HepG2 (cell line): ENCODE measurements at places on chromosomes 12 and 14. TPM values are rescaled to one million over a fixed set of nuclear protein-coding genes. Genes with fewer than 3 reads are reported as not detected.

Gene ARHGDIB
- total RNA-seq, result 0.11 and 0.28 TPM in 2 replicates

Gene ARHGAP9
- 0.18 TPM in 1 of 2 replicates, not detected in the other for total RNA-seq

Gene KLHDC1
- 0.11 TPM in 1 of 2 replicates, not detected in the other for total RNA-seq

Gene SLC25A21
- total RNA-seq, result 2.9 and 3.3 TPM in 2 replicates

Gene GYS2
- not detected in 2 replicates for total RNA-seq

Gene CLEC4E
- not detected in 2 replicates for total RNA-seq

- H3K4me1 ChIP-seq, result peaks cover 10% of the 10 kb centered on the region
- H3K27ac ChIP-seq, result no peak overlapping the region
- no peaks in the 10 kb centered on the region for H3K36me3 ChIP-seq
- H3K27me3 ChIP-seq, result no peaks in the 10 kb centered on the region
- DNase-seq, result no peak
Measured at GRCh38 chr12:60169904-60170303, 574.1 kb downstream of the SLC16A7 start.

DNA sequence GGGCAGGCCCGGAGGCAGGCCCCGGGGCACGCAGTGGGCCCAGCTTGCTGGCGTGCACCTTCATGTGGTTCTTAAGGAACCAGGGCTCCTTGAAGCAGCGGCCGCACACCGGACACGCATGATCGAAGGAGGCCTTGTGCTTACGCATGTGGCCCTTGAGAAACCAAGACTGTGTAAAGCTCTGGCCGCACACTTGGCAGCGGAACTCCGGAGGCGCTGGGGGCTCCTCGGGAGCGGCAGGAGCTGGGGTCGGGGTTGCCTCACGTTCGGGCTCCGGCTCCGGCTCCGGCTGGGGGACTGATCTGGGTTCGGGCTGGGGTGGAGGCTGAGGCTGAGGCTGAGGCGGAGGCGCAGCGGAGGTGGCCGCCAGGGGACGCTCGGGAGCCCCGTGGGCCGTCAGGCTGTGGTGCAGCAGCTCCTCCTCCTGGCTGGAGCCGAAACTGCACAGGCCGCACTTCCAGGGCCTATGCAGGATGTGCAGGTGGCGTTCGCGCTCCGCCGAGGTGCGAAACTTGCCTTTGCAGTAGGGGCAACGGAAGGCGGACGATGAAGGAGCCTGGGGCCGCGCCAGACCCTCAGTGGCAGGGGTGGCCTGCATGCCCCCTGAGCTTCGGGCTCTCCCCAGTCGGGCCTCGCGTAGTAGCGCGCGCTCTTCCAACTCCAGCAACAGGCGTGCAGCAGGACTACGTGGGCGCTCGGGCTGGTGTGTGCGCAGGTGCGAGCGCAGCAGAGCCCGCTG lies 6.0 kb downstream of the ZNF219 start:
- no peak overlapping the region for H3K4me3 ChIP-seq
- H3K27me3 ChIP-seq, result no peaks in the 10 kb centered on the region; the same call in 2 of the 3 replicates
- peaks cover 30% of the 10 kb centered on the region for H3K36me3 ChIP-seq
- peak; percentile 72 for DNase-seq
- H3K27ac ChIP-seq, result peak overlapping the region; percentile 1

DNA sequence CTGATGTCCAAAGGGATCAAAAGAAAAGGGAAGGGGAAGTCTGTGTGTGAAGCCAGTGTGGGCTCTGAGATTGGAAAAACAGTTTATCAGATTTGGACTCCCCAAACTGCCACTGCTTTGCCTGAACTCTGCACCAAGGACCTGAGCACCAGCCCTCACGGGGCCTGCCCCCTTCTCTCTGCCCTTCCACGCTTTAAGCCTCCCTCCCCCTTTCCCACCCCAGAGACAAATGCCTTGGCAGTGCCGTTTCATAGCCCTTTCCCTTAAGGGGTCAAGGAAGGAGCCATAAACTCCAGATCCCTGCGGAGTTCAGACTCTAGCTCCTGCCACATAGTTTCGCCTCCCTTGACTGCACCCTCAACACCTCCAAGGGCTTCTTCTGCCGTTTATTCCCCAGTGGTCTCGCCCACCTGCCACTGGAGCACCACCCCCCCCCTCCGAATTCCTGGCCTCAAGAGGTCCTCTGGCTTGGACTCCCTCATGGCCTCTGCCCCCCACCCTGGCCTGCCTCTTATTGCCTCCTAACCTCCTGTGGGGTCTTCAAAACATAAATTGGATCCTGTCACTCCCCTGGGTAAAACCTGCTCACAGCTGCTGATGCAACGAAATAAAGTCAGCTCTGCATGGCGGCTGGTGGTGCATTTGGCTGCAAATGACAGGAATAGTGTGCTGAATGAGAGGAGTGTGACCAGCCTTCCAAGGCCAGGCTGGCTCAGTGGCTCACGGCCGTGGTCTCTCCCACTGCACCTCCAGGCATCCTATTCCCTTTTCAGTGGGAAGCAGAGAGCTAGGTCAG lies 18.8 kb downstream of the SLC25A29 start:
- H3K4me1 ChIP-seq, result peaks cover 66% of the 10 kb centered on the region
- no peak overlapping the region for H3K4me3 ChIP-seq
- no peaks in the 10 kb centered on the region for H3K36me3 ChIP-seq
- DNase-seq, result no peak
- no peaks in the 10 kb centered on the region for H3K27me3 ChIP-seq

- no peak overlapping the region for H3K4me3 ChIP-seq
- no peaks in the 10 kb centered on the region for H3K27me3 ChIP-seq
- no peaks in the 10 kb centered on the region for H3K4me1 ChIP-seq
- DNase-seq, result no peak
Measured at GRCh38 chr12:57320639-57321038, 69.7 kb upstream of the STAC3 start.

GRCh38 chr12:117970334-117970733 lies 1.5 kb upstream of the KSR2 start:
- peaks cover 40% of the 10 kb centered on the region for H3K27me3 ChIP-seq
- no peaks in the 10 kb centered on the region for H3K36me3 ChIP-seq
- H3K4me3 ChIP-seq, result no peak overlapping the region
- H3K27ac ChIP-seq, result no peak overlapping the region

- peak overlapping the region; percentile 52 for H3K4me3 ChIP-seq
- DNase-seq, result peak; percentile 93
- no peaks in the 10 kb centered on the region for H3K36me3 ChIP-seq
- H3K27me3 ChIP-seq, result no peaks in the 10 kb centered on the region
- peak overlapping the region; percentile 96 for H3K27ac ChIP-seq
- H3K4me1 ChIP-seq, result peaks cover 93% of the 10 kb centered on the region
Measured at GRCh38 chr14:55599250-55599879, 19.4 kb downstream of the KTN1 start.

DNA sequence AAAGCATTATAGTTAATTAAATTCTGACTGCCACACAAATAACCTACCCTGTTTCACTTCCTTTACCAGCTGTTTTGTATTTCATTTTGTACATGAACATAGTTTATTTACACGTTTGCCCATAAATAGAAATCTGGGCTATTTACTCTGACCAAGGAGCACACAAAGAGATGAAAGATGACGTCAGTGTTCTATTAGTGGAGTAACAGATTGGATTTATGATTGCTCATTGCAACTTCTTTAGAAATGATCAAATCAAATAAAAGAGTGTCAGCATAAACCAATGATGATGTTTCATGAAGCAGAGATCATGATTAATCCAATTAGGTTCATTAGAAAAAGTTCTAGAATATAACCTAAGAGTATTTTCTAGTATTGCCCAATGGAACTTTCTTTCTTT lies 12.0 kb upstream of the RTL1 start:
- H3K4me1 ChIP-seq, result no peaks in the 10 kb centered on the region
- H3K27ac ChIP-seq, result no peak overlapping the region
- no peaks in the 10 kb centered on the region for H3K36me3 ChIP-seq
- no peak for DNase-seq
- H3K4me3 ChIP-seq, result no peak overlapping the region

GRCh38 chr14:45715946-45716345 lies 462.9 kb upstream of the MIS18BP1 start:
- no peak for DNase-seq
- H3K4me1 ChIP-seq, result no peaks in the 10 kb centered on the region
- H3K36me3 ChIP-seq, result no peaks in the 10 kb centered on the region
- H3K27me3 ChIP-seq, result no peaks in the 10 kb centered on the region; the same call in 2 of the 3 replicates
- H3K27ac ChIP-seq, result no peak overlapping the region

- no peak overlapping the region for H3K27ac ChIP-seq
- no peaks in the 10 kb centered on the region for H3K4me1 ChIP-seq
- H3K36me3 ChIP-seq, result no peaks in the 10 kb centered on the region
- DNase-seq, result no peak
- H3K27me3 ChIP-seq, result no peaks in the 10 kb centered on the region
- H3K4me3 ChIP-seq, result no peak overlapping the region
Measured at GRCh38 chr12:99695050-99695449, 47.5 kb downstream of the GARIN6 start.

DNA sequence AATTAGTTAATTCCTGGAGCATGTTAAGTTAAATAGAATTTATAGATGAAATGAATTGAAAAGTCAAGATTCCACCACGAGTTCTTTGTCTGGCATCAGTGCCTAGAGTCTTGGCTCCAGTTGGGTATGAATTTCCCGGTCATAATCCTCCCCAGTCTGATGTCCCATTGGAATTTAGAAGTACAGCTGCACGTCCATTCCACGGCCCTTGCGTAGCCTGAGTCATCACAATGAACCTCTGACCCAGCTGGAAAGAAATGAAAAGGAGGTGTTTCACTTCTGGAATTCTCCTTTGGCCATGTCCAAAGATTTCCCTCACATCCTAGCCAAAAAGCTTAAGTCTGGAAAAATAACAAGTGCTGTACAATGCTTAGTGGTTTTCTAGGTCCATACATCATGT lies 122.7 kb downstream of the KICS2 start:
- no peak overlapping the region for H3K4me3 ChIP-seq
- H3K27ac ChIP-seq, result no peak overlapping the region
- no peaks in the 10 kb centered on the region for H3K27me3 ChIP-seq

- no peak overlapping the region for H3K27ac ChIP-seq
- H3K27me3 ChIP-seq, result no peaks in the 10 kb centered on the region
- H3K4me3 ChIP-seq, result no peak overlapping the region
- no peaks in the 10 kb centered on the region for H3K36me3 ChIP-seq
- DNase-seq, result no peak
- peaks cover 22% of the 10 kb centered on the region for H3K4me1 ChIP-seq
Measured at GRCh38 chr14:88016768-88017167, 11.8 kb downstream of the GPR65 start.

DNA sequence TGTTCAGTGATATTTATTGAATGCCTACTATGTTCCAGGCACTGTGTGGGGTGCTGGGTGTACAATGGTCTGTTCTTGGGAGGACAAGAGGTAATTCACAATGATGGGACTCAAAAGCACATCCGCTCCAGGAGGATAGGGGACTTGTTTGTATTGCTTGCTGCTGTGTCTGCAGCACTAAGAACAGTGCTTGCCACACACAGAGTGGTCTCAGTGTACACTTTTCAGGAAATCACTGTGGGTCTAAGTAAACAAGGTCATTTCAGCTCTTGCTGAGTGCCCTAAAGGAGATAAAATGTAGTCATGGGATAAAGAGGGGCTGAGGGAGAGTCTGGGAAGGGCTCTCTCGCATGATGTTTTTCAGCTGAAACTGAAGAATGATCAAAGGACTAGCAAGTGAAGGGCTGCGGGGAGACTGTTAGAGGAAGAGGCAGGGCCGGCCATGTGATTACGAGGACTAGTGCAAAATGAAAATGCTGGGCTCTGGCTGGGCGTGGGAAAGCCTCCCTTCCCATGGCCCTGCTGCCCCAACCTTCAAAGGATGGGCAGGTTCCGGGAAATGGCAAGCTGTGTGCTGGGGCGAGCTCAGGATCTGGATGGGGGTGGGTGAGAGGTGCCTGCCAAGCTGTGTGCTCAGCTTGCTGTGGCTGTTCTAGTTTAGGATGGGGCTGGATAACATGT lies 39.1 kb downstream of the ADCK1 start:
- DNase-seq, result no peak
- H3K4me1 ChIP-seq, result no peaks in the 10 kb centered on the region
- H3K4me3 ChIP-seq, result no peak overlapping the region
- no peaks in the 10 kb centered on the region; the same call in 1 of the 2 replicates for H3K36me3 ChIP-seq
- no peaks in the 10 kb centered on the region for H3K27me3 ChIP-seq
- H3K27ac ChIP-seq, result no peak overlapping the region

GRCh38 chr14:29282169-29282568 lies 515.6 kb downstream of the FOXG1 start:
- H3K4me1 ChIP-seq, result no peaks in the 10 kb centered on the region
- H3K27ac ChIP-seq, result no peak overlapping the region
- no peaks in the 10 kb centered on the region for H3K36me3 ChIP-seq
- no peak for DNase-seq
- H3K27me3 ChIP-seq, result no peaks in the 10 kb centered on the region

DNA sequence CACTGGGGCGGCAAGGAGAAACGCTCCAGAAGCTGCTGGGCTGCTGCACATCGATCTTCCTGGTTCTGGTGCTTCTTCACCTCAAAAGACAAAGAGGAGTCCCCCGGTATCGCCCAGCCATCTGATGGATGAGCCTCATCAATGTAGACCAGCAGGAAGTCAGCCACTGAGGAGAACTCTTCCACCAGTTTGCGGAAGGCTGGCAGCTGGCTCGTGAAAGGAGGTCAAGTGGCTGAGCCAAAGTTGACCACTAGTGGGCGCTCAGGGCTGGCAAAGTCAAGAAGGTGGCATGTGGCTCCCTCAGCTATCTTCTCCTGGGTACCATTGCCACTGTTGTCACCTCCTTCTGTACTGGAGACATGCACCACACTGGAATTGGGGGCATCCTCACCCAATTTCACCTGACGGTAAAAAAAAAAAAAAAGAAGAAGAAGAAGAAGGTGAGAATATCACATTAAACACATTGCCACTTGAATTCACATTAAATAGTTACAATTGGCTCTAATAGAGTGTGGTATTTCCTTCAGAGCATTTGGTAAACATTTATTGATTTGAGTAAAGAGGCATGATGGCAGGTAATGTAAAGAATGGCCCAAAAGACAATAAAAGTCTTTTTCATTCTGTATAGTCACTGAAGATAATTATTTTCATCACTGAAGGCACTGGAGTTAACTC lies 8.3 kb downstream of the DIO2 start:
- H3K27ac ChIP-seq, result no peak overlapping the region
- no peaks in the 10 kb centered on the region for H3K36me3 ChIP-seq
- no peak overlapping the region for H3K4me3 ChIP-seq
- H3K4me1 ChIP-seq, result no peaks in the 10 kb centered on the region
- H3K27me3 ChIP-seq, result no peaks in the 10 kb centered on the region
- DNase-seq, result peak; percentile 6

DNA sequence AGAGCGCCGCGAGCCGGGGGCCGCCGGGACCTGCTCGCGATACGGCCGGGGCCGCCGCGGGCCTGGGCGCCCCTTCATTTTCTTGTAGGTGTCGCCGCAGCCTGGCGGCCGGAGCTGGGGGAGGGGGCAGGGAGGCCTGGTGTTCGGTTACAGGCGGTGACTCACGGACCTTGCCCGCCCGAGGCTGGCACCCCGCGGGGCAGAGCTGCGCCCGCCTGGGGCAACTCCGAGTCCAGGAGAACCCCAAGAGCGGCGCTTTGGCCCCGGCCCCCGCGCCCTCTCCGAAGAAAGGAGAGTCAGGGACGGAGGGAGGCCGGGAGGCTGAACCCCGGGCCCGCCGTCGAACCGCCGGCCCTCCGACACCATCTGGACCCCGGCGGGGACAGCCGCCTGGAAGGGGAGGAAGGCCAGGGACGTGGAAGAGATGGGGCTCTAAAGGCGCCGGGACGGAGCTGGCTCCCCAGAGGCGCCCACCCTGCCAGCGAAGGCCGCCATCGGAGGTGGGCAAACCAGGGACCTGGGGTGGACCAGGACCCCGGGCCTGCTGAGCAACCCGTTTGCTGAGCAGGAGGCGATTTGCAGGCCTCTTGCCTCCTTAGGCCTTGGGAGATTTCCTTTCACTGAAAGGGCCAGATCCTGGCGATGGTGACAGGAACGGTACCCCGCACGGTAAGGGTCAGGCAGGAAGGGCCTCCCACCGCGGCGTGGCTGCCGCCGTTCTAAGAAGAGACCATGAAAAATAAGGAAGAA lies 843 bp upstream of the NUAK1 start:
- H3K27ac ChIP-seq, result peak overlapping the region; percentile 34
- no peaks in the 10 kb centered on the region for H3K27me3 ChIP-seq
- no peaks in the 10 kb centered on the region for H3K36me3 ChIP-seq
- H3K4me3 ChIP-seq, result peak overlapping the region; percentile 73
